OCI-M1 (cell line): ENCODE measurements at places on chromosomes 12 and 14.

DNA sequence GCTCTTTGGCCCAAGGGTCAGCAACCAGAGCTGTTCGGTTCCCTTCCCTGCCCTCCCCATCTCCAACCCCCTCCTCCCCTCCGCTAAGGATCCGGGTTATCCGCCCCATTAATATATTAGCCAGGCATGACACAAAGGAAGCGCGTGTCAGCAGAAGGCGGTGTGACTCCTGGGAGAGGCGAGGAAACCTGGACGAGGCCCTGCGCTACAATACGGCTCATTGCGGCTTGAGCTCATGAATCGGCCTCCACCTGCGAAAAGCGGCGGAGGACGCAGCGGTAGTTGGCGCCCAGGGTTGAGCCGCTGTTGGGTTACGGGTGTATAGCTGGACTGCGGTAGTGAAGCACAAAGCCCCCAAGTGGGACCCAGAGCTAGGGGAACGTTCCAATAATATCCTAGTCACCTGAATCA is 9.9 kb downstream of the FOXA1 start:
- no peak for DNase-seq

- peak; percentile 70 for DNase-seq
Observed at GRCh38 chr14:31410048-31410650, 10.2 kb downstream of the HEATR5A start.

DNA sequence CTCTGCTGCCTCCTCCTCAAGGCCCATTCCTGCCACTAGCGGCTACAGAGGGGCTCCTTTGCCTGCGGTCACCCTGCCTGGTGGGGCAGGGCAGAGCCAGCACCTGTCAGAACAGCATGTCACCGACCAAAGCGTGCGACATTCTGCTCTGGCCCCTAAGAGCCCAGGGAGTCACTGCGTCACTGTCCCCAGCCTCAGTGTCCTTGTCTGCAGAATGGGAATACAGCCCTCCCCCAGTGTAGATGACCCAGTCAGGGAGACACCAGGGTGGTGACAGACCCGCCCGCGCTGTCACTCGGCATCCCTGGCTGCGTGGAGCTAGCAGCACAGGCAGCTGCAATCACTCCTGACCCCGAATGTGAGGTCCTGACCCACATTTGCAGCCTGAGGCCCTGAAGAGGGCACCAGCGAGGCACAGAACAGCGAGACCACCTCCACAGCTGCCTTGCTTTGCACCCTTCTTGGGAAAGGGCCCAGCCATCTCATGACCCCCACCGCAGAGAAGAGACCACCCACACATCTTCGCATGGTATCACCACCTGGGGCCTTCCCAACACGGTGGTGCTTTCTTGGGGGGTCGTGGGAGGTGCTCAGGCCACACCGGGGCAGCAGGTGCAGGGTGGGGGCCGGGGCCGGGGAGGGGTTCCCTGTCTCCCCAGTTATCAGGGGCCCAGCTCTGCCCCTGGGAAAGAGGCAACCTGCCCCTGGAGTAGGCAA is 2.5 kb downstream of the AHNAK2 start:
- peak; percentile 34 for DNase-seq

GRCh38 chr12:82375201-82375600 is 16.9 kb downstream of the METTL25 start:
- no peak for DNase-seq

DNA sequence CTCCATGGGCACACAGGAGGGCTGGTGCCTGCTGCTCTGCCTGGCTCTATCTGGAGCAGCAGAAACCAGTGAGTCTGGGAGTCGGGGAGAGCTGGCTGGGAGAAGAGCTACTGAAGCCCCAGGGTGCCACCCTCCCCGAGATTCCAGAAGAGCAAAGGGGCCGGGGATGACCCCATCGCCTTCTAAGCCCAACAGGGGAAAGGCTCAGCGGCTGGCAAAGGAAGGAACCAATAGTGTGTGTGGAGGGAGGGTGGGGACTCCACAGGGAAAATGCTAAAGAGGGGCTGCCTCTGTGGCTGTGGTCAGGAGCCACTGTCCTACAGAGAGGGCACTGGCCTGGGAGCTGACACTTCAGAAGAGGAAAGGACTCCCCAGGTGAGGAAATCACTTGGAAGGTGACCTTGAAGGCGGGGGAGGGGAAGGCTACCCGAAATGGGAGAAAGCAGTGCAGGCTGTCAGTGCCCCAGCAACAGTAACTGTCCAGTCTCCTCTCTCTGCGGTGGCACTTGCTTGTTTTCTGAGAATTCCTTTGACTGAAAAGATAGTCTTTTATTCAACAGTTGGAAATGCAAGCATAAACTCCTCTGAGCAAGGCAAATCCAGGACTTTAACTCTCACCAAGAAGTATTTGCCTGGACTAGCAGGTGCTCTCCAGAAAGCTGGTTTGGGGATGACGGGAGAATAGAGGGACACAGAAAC is 552 bp downstream of the TAPBPL start:
- DNase-seq, result peak; percentile 68

DNA sequence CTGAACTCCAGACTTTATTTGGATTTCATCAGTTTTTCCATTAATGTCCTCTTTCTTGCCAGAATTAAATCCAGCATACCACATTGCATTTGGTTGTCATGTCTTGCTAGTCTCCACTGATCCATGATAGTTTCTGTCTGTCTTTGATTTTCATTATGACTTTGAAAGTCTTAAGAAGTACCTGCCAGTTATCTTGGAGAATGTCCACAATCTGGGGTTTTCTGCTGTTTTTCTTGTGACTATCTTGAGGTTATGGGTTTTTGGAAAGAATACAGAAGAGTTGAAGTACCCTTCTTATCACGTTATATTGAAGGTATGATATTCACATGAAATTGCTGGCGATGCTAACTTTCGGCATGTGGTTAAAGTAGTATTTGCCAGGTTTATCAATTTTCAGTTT is 282.3 kb upstream of the PRICKLE1 start:
- no peak for DNase-seq

DNA sequence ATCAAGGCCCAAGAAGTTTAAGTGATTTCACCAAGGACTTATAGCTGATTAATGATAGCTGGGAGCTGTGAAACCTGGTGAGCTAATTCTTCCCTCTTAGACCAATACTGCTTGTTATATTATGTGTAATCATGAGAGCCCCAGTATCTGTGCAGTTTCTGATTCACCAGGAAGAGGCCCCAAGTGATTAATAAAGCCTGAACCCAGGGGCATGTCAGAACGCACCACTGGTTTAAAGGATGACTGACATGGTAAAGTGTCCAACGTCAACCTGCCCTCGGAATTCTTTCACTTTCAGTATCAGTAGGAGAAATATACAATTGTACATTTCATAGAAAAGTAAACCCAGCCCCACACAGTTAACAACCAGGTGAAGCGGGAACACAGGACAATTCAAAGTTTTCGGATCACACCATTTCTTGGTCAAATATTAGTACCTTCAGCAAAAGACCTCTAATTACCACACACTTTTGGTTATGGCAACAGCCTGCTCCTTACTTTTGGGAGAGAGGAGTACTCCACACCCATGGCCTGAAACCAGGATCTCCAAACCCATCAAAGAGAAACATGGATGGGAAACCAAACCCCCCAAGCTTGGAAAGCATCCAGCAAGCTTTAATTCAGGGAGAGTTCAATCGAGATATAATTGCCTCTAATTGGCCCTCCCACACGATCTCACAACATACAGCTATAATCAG is 28.5 kb downstream of the TMCC3 start:
- peak; percentile 77 for DNase-seq

GRCh38 chr12:31324845-31325523 is 966 bp downstream of the SINHCAF start:
- peak; percentile 74 for DNase-seq

DNA sequence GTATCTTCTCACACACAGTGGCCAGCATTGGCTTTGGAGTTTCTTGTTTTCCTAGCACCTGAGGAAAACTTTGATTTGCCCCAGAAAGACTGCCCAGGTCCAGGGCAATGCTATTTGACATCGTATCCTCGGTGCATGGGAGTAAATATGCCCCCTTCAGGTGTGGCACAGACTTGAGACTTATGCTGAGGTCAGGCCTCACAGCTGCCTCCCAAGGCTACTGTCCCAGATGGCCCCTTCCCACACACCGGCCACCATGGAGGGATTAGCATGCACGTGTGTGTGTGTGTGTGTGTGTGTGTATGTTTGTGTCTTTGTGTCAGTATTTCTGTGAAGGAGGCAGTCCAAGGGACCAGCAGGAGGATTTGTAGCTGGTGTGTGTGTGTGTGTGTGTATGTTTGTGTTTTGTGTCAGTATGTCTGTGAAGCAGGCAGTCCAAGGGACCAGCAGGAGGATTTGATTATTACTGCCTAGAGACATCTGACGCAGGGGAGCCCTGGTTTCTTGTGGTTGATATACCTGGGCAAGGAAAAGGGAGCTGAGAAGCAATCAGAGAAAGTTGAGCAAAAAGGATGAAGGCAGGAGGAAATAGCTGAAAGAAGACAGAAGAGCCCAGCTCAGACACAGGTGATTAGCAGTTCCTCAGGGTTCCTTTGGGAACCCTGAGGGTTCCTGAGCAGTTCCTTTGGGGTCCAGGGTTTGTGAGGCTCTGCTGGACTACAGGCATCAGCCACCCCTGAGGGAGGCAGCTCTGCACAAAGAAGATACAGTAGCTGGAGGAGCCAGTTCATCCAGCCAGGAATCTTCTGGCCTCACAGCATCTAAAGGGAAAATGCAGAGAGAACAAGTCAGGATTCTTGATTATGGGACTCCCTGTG is 42.2 kb downstream of the COX16 start:
- no peak for DNase-seq

- DNase-seq, result no peak
Observed at GRCh38 chr14:91273885-91274273, 29.4 kb upstream of the GPR68 start.

DNA sequence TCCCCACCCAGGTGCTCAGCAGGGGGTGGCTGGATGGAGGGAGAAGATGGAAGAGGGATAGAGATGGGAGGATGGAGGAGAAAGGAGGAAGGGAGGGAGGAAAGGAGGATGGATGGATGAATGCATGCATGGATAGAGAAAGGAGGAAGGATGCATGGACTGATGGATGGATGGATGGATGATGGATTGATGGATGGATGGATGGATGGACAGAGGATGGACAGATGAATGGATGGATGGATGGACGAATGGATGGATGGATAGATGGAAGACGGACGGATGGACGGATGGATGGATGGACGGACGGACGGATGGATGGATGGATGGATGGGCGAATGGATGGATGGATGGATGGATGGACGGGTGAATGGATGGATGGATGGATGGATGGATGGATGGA is 64.1 kb downstream of the NCOR2 start:
- DNase-seq, result no peak

DNA sequence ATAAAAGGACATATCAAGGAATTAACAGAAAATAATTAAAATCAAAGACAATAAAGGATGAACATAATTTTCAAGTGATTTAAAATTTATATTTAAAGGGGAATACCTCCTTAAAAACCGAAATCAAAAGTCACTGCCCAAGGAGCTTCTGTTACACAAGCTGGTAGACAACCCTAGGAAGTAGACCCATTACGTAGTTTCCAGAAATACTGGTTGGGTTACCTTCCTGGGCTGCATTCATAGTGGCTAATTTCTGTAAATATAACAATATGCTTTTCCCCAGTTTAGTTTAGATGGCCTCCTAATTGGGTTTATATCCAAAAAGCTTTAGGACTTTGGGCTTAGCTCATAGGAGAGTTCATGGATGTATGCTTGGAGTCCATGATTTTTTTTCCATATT is 2.1 kb upstream of the EDDM3A start:
- DNase-seq, result no peak

DNA sequence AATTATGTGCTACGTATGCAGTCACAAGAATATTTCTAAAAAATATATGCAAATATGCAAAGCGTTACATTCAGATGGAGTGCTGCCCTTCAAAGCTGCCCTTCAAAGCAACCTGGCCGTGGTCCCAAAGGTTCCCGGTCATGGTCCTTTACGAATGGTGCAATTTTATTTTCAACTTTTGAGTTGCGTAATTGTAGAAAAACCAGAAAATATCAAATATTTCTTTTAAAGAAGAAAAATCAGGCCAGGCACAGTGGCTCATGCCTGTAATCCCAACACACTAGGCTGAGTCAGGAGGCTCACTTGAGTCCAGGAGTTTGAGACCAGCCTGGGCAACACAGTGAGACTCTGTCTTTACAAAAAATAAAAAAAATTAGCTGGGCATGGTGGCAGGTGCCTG is 21.4 kb downstream of the CLSTN3 start:
- no peak for DNase-seq

DNA sequence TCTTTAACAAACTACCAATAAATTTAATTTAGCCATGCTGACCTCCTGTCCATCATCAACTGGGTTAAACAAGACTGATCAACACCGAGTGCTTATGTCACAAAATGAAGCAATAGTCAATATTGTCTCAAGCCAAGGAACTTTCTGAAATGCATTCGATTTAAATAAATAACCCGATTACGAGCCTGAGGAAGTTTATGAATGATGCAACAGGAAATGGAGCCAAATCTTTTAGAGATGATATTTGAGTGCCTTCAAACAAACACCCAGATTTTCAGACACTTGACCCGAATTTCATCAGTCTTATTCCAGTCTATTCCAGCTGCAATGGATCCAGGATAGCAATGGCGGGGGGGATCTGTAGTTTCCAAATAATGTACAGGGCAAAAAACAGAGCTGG is 27.9 kb downstream of the FAR2 start:
- no peak for DNase-seq

- no peak for DNase-seq
Observed at GRCh38 chr14:56585461-56586084, 6.0 kb downstream of the TMEM260 start.

GRCh38 chr12:72380441-72380840 is 108.3 kb downstream of the TRHDE start:
- no peak for DNase-seq

DNA sequence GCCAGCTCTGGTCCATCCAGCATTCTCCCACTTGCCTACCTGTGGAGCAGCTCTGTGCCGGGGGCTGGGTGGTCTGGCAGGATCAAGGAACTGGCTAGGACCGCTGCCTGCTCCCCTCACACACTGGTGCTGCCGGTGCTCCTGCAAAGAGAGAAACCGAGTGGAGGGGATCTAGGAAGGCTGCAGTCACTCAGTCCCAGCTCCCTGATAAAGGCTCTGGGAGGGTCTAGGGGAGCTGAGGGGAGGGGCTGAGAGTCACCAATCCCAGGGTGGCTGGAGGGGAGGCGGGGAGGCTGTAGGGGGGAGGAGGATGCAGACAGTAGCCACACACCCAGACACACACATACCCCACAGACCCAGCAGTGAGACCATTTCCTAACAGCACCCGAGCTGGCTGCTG is at the start of gene TAC3:
Gene TAC3 (minus strand): TSS at position 182 of the 400 bp plus-strand sequence. CDS start 732 bp downstream, outside the sequence.
- no peak for DNase-seq

GRCh38 chr14:100361626-100362025 is 38.5 kb downstream of the SLC25A47 start:
- DNase-seq, result no peak

GRCh38 chr14:88834883-88835431 is 10.5 kb downstream of the TTC8 start:
- DNase-seq, result no peak

DNA sequence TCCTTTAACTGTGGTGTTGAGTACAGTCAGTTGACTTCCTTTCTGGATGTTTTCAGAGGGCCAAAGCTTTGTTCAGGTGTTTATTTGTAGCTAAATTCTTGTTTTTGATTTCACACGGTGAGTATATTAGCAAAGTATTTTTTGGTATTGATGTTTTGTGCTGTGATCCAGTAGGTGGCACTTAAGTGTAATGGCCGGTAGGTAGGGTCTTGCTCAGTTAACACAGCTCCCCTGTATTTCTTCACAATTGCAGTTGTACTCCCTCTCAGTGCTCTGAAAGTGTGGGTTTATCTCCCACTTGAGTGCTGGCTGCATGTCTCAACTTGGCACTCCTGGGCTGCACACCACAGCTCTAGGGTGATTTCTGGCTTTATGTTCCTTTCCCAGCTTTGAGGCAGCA is 339.5 kb downstream of the AEBP2 start:
- peak; percentile 33 for DNase-seq
